NCI-H460 (cell line): ENCODE measurements at places on chromosomes 12 and 14.
A peak's percentile ranks its signal among the peaks of the same experiment; 100 is the strongest.

GRCh38 chr14:32189811-32190210 lies 12.0 kb upstream of the RNU6-7 start:
- DNase-seq, result no peak

GRCh38 chr12:29796823-29797263 lies 13.1 kb upstream of the TMTC1 start:
- DNase-seq, result peak; percentile 64

DNA sequence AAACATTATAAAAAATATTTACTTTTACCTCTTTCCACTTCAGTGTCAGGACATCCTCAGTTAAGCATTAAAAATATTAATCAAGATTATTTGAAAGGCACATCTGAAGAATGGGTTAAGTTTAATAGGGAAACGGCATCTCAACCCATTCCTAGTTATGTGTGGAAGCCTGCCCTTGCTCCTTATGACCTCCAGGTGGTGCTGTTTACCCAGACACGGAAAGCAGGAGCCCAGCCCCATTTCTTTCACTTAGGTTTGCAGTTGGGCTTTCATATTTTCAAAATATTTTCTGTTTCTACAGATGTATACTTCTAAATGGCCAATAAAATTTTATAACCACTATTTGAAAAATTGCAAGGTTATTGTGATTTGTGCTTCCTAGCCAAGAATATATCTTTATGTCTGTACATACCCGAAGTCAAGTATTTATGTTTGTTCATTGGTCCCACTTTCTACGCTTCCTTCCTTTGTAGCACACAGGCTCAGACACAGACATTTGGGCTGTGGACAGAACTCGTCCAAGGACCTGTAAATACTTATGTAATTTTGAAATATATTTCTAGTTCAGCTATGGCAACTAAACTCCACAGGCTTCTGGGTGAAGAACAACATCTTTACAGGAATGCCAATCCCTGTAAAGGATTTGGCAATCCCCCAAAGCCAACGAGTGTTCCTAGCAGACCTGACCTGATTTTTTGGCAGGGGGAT lies 247.1 kb downstream of the AKAP6 start:
- DNase-seq, result peak; percentile 64

DNA sequence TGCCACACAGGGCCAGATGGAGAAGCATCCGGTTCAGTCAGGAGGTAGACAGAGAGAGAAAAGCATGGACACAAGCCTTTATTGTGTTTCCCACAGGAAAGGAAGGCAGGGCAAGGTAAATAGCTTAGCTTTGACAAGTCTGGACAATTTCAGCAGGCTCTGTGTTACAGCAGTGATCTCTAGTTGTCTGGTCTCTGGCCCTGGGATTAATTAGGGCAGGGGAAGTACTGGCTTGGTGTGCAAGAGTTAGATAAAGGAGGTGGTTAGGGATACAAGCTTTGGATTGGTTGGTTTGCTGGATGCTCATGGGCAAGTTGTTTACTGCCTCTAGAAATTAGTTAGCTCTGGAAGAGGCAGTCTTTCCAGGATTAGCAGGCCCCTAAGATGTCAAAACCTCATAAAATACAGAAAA lies 15.1 kb upstream of the NGDN start:
- no peak for DNase-seq

- no peak for DNase-seq
Measured at GRCh38 chr14:66140213-66140918, 345.8 kb upstream of the CCDC196 start.
